ENCODE measurements at places on chromosomes 13 and 19.

- no peak for DNase-seq
Measured at GRCh38 chr19:30638889-30639288, 266.7 kb downstream of the ZNF536 start.

DNA sequence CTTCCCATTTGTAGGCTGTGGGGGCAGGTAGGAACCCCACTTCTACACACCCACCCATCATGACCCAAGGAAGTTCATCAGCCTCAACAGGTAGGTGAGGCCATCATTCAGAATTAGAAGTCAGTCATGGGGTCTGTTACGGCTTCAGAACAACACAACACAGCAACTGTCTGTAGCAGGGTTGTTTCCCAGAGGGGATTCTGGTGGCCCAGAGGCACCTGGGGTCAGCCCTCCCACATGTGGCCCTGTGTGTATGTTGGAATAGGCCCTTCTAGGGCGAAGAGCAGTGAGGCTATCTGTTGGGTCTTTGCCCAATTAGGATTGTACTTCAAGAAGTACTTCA is 3.4 kb downstream of the IGFLR1 start:
- DNase-seq = no peak

DNA sequence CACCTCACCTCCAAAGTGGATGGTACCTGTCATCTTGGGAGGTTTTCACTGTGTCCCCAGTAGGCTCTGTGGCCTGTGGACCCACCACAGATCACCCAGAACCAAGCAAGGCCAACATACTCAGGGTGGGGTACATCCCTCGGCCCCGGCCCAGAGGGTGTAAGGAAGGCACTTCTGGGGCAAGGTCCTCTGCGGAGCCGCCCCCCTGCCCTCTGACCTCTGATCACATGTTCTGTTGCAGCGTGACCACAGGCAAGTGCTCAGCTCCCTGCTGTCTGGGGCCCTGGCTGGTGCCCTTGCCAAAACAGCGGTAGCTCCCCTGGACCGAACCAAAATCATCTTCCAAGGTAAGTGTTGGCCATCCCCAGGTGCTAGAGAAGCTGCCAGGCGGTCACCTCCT is 36.7 kb downstream of the TMEM161A start:
- DNase-seq = no peak

- DNase-seq = no peak
Measured at GRCh38 chr19:14516746-14517438, 1.3 kb downstream of the DNAJB1 start.

DNA sequence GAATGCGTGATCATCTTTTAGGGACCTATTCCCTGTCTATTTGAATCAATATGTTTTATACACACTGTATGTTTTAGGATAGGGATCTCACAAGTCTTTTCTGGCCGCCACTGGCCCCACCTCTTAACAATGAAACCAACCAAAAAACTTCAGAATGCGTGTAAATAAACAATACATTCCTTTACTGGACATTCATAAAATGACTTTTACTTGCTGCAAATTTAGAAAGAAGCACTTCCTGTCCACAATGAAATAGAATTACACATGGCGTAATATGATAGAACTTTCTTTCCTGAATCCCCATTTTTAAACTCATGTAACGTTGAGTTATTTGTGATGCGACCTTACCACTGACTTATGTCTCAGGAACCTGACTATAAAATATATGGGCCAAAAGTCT is 233.6 kb downstream of the SLITRK6 start:
- no peak for DNase-seq

- no peak for DNase-seq
Measured at GRCh38 chr13:65768545-65768944, 1461.6 kb downstream of the PCDH9 start.

DNA sequence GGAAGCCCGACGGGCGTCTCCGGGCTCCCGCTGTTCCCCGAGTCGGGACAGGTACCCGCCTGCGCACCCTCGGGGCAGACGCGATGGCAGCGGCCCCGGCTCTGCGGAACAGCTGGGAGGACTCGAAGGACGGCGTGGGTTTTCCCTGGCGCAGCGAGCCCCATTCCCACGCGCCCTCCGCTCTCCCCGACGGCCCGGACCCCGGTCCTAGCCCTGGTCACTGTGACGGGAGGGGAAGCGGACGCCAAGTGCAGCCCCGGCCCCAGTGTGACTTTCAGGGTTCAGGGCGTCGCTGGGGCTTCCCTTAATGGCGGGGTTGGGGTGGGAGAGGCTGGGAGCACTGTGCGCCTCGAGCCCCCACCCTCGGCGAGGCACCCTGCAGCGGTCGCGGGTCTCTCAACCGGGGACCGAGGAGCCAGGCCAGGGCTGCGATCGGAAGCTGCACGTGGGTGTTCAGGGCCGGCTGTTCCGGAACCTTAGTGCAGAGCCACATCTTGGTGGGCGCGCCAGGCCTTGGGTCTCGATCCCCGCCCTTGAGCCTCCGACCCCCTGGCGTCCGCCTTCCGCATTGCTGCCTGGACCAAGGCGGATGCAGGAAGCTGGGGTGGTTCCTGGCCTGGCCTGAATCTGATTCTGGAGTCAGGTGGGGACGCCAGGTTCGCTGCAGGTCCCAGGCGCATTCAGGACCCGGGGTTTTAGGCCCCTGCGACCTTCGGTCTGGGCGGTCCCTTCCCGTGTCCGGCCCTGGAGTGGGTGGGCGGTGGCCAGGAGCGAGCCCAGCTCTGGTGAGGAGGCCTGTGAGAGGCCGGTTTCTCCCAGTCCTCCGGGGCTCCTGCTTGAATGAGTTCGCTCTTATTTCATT is 3.5 kb downstream of the LGALS7B start:
- DNase-seq = peak; percentile 29

DNA sequence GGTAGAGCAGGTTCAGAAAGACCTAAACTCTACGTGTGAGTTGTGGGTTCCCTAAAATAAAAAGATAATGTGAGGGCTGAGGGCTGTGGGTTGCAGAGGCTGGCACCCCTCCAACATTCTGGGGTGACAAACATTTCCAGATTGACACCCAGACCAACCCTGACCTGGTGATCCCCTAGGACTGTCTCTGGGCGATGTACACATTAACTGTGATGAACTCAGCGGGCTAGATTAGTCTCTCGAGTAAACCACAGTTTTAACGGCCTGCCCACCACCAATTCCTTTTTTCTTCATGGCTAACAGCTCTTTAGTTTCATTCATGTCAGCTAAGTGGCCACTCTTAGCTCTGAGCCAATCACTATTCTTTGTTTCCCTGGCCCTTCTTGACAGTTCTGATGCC is 24.8 kb downstream of the SIAH3 start:
- no peak for DNase-seq

- no peak for DNase-seq
Measured at GRCh38 chr13:41942462-41943094, 18.3 kb downstream of the VWA8 start.

GRCh38 chr13:100608906-100609305 is 20.3 kb upstream of the GGACT start:
- no peak for DNase-seq

DNA sequence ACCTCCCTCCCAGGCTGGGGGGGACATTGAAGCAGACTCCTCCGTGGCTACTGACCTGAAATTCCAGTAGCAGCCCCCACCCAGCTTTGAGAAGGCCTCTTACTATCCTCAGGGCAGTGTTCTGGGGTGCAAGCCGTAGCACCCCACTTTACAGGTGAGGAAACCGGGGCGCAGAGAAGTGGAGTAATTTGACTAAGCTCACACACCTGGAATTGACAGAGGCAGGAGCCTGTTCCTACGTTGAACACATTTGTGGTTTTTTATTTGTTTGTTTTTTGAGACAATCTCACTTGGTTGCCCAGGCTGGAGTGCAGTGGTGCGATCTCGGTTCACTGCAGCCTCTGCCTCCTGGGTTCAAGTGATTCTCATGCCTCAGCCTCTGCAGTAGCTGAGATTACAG is 14.6 kb upstream of the S1PR4 start:
- no peak for DNase-seq

DNA sequence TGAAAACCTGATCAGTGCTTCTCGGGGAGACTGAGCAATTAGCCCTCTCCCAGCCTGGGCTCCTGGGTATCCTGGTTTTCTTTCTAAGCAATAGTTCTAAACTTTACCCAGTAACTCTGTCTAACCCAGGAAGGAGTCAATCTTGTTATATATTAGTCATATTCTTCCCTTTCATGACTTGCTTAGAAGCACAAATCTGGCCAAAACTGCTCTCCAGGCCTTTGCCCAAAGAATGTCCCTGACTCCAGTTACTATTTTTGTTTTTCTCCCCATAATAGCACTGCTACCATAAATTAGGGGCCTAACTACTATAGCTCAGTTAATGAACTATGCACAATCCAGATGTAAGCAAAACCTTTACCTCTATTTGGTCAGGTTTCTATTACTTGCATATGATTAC is 355.8 kb upstream of the HTR2A start:
- DNase-seq = no peak

DNA sequence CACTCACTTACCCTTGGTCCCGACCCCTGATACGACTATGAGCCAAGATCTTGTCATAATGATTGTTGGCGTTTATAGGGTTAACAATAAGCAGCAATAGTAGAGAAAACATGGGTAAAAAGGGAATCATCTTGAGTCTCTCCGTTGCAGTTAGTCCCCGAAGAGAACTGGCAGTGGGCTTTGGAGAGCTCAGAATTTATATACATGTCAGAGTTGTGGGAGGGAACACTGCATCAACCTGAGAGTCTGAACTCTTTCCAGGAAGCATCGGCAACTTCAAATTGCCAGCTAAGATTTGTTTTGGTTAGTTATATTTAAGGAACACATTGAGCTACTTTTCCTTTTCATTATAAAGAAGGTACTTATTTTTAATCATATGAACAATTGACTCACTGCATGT is at the start of gene POSTN:
Gene POSTN (minus strand): TSS at position 172 of the 400 bp plus-strand sequence. CDS start 42 bp downstream, at position 130.
- no peak for DNase-seq

GRCh38 chr13:32299893-32300292 is 15.3 kb downstream of the ZAR1L start:
- no peak for DNase-seq

DNA sequence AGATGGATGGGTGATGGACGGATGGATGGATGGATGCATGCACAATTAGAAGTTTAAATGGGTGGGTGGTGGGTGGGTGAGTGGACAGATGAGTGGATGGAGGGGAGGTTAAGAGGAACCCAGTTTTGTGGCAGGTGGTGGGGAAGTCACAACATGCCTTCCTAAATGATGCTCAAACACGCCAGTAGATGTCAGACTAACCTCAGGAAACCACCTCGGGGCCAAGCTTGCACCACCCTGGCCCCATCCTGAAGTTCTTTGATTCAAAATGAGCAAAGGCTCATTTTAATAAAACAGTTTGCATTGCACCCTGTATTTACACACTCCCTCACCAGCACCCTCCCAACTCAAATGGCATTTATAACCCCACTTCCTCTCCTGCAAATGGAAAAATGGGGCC is 91.4 kb upstream of the CACNA1A start:
- DNase-seq = peak; percentile 54

DNA sequence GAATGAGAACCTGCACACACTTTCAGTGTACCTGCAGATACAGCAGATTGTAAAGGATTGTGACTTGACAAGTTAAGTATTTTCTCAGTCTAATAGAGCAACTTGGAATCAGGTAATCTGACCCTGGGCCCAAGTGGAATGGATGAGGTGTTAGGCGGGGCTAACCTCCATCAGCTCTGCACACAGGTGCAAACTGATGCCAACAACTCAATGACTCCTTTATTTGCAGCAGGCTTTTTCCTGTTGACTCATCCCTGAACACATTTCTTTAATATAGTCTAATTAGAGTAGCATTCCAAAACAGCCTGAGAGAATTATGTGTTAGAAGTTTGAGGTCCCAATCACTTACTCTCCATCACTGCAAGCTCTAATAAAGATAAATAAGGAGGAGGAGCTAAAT is 48.8 kb downstream of the TPT1 start:
- DNase-seq = no peak

DNA sequence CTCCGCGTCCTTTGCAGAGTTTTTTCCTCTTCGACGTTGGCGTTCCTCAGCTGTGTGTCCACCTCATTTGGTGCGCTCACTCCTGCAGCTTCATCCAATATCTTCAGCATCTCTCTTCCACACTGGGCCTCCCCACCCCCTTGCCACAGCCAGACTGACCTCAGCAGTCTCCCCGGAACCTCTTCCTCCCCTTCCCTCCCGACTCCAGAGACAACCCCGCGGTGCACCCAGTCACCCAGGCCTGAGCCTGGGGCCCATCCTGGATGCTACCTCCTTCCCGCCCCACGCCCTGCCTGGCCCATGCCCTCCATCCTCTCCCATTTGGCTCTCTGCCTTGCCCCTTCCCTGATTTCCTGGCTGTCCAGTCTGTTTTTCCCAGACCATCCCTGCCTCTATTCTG is 8.1 kb upstream of the C5AR2 start:
- no peak for DNase-seq

DNA sequence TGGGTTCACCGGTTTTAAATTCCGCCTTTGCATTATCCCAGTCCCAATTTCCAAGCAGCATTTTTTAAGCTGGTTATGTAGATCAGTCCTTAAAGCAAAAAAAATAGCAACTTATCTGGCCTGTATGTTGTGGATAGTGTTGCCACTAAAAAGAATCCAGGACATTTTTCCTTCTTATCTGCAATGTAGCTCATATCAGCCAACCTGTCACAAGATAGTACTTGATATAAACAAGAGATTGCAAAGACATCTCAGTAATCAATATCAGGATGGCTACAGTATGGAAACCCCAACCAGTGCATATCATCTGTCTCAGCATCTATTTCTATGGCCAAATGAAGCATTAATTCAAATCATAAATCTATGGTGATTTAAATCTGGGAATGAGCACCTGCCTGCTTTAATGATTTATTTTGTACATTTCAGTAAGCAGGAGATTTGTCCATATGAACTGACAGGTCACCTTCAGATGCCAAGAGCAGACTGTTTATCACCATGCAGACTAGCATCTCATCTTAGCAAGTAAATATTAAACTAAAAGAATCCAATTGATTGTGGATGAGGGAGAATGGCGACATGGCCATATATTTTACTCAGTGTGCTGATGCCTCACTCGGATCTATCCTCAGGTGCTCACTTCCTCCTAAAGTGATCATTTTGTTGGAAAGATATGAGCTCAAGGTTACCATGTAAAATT is 240.4 kb downstream of the DACH1 start:
- no peak for DNase-seq

DNA sequence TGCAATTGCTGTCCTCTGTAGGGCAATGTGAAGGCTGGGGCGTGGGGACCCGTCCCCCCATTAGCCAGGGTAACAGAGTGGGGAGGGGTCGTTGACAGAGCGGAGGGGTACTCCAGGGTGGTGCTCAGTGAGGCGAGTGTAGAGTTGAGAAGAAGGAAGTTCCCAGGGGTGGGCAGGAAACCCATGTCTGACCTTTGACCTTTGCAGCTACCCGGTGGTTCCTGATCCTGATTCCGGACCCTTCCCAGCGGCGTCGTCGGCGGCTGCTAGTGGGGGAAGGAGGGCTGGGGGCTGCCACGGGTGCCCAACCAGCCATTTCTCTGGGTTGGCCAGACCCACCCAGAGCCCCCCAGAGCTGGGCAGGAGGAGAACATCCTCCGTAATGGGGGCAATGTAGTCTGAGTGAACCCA is 2.1 kb upstream of the PLVAP start:
- no peak for DNase-seq

- DNase-seq = no peak
Measured at GRCh38 chr19:34471906-34472700, 9.5 kb upstream of the WTIP start.
